Endothelial cell (in vitro differentiated cells): ENCODE measurements at places on chromosomes 1 and 21.

- peaks cover 4% of the 10 kb centered on the region for H3K4me1 ChIP-seq
- H3K36me3 ChIP-seq, result peaks cover 62% of the 10 kb centered on the region
- no peak for DNase-seq
- peaks cover 9% of the 10 kb centered on the region for H3K27me3 ChIP-seq
- no peak overlapping the region for H3K27ac ChIP-seq
- no peak overlapping the region for H3K4me3 ChIP-seq
These were observed 61.6 kb downstream of the S100B start for GRCh38 chr21:46543306-46543705.

GRCh38 chr1:44103270-44104131 lies 15.1 kb upstream of the KLF17 start:
- DNase-seq, result peak; percentile 52
- no peaks in the 10 kb centered on the region for H3K36me3 ChIP-seq
- H3K4me1 ChIP-seq, result peaks cover 10% of the 10 kb centered on the region
- H3K27ac ChIP-seq, result no peak overlapping the region

GRCh38 chr1:56578963-56579875 lies at the start of gene PLPP3:
Gene PLPP3, minus strand, starts transcription at chr1:56579563. Its CDS starts 547 bp downstream, at chr1:56579016.
- peaks cover 26% of the 10 kb centered on the region for H3K4me1 ChIP-seq
- peak within 1 kb of the TSS; percentile 64 for H3K27ac ChIP-seq
- peaks cover 4% of the 10 kb centered on the region for H3K27me3 ChIP-seq
- peak; percentile 73 for DNase-seq
- no peaks in the 10 kb centered on the region for H3K36me3 ChIP-seq

- H3K27ac ChIP-seq, result no peak overlapping the region
- DNase-seq, result no peak
- peaks cover 19% of the 10 kb centered on the region for H3K36me3 ChIP-seq
- H3K4me1 ChIP-seq, result no peaks in the 10 kb centered on the region
- H3K27me3 ChIP-seq, result no peaks in the 10 kb centered on the region
These were observed 20.8 kb downstream of the TMCO1 start for GRCh38 chr1:165747632-165748447.

GRCh38 chr21:43269440-43269839 lies 100.6 kb downstream of the CRYAA start:
- no peak overlapping the region for H3K4me3 ChIP-seq
- no peak overlapping the region for H3K27ac ChIP-seq
- peaks cover 1% of the 10 kb centered on the region for H3K27me3 ChIP-seq
- no peaks in the 10 kb centered on the region for H3K4me1 ChIP-seq
- peak; percentile 36 for DNase-seq
